ENCODE measurements at places on chromosomes 3 and 15. TPM values are rescaled to one million over a fixed set of nuclear protein-coding genes. Genes with fewer than 3 reads are reported as not detected.

C2CD4A gene
- total RNA-seq = 0.21 TPM

SUCNR1 gene
- total RNA-seq = not detected

ESYT3 gene
- total RNA-seq = 0.43 TPM

TMEM158 gene
- total RNA-seq = 1.5 TPM

RRP9 gene
- 74.0 TPM for total RNA-seq

DUOX2 gene
- total RNA-seq = 1.9 TPM

CCR9 gene
- total RNA-seq = not detected

RASGRF1 gene
- total RNA-seq = not detected

ACKR4 gene
- total RNA-seq = not detected

CFAP100 gene
- total RNA-seq = not detected

RAD18 gene
- total RNA-seq = 7.2 TPM

EXD1 gene
- 0.72 TPM for total RNA-seq

CCR5 gene
- total RNA-seq = not detected

ALG1L2 gene
- not detected for total RNA-seq

PRRT3 gene
- 0.72 TPM for total RNA-seq

EAF2 gene
- total RNA-seq = 0.72 TPM

CASR gene
- not detected for total RNA-seq

TTC21A gene
- 2.7 TPM for total RNA-seq

SUSD5 gene
- total RNA-seq = under 0.01 TPM

C3orf49 gene
- total RNA-seq = not detected

SLCO2A1 gene
- total RNA-seq = not detected

SEMA3F gene
- total RNA-seq = 87.8 TPM

PLCB2 gene
- total RNA-seq = not detected

CISH gene
- total RNA-seq = 1.3 TPM

STRIT1 gene
- not detected for total RNA-seq

AGTR1 gene
- total RNA-seq = not detected

BNC1 gene
- total RNA-seq = 69.3 TPM

ANKRD34C gene
- not detected for total RNA-seq

GOLGA6B gene
- total RNA-seq = not detected

CORO2B gene
- total RNA-seq = 1.7 TPM

NDUFB4 gene
- total RNA-seq = 23.4 TPM

CCDC54 gene
- not detected for total RNA-seq

SYNPR gene
- not detected for total RNA-seq

MESP1 gene
- under 0.01 TPM for total RNA-seq

B3GNT5 gene
- total RNA-seq = 22.9 TPM

ZCWPW2 gene
- total RNA-seq = 0.21 TPM

PIGZ gene
- 2.6 TPM for total RNA-seq

TTLL13 gene
- not detected for total RNA-seq

STARD9 gene
- 2.4 TPM for total RNA-seq

TADA3 gene
- 57.6 TPM for total RNA-seq

SLC6A20 gene
- 1.7 TPM for total RNA-seq

FANCD2OS gene
- not detected for total RNA-seq

C3orf85 gene
- not detected for total RNA-seq

FRMD5 gene
- total RNA-seq = 1.7 TPM

FBXO40 gene
- not detected for total RNA-seq

CELSR3 gene
- 3.4 TPM for total RNA-seq

ATG3 gene
- total RNA-seq = 63.1 TPM

TNNC1 gene
- not detected for total RNA-seq

ISLR gene
- total RNA-seq = not detected

KNG1 gene
- not detected for total RNA-seq

GOLGA8Q gene
- 0.64 TPM for total RNA-seq

PRSS50 gene
- not detected for total RNA-seq

FBXW12 gene
- not detected for total RNA-seq

ONECUT1 gene
- not detected for total RNA-seq

RTP3 gene
- total RNA-seq = not detected

SLC22A14 gene
- total RNA-seq = under 0.01 TPM
